ENCODE measurements at places on chromosomes 11 and 22. TPM values are rescaled to one million over a fixed set of nuclear protein-coding genes. Genes with fewer than 3 reads are reported as not detected.

Gene KRTAP5-10
- not detected for total RNA-seq

Gene REXO2
- total RNA-seq = 113 TPM

Gene ALDH3B2
- total RNA-seq = not detected

Gene OR52H1
- total RNA-seq = not detected

Gene RNF215
- total RNA-seq = 20.7 TPM

Gene MFNG
- 3.0 TPM for total RNA-seq

Gene KCNE3
- total RNA-seq = not detected

Gene OR6A2
- total RNA-seq = not detected

Gene KCNJ1
- not detected for total RNA-seq

Gene DCHS1
- total RNA-seq = 0.12 TPM

Gene GAS2
- 0.79 TPM for total RNA-seq

Gene RNF214
- total RNA-seq = 10.1 TPM

Gene OR56A1
- total RNA-seq = not detected

Gene HBG2
- not detected for total RNA-seq

Gene DEPDC7
- 7.9 TPM for total RNA-seq

Gene ESAM
- 12.4 TPM for total RNA-seq

Gene CCDC86
- 113 TPM for total RNA-seq

Gene OR5B17
- not detected for total RNA-seq

Gene APOBEC3F
- total RNA-seq = 1.8 TPM

Data from A549 treated with CpdA at 1 μM for 4 hours (cell line).